ENCODE measurements at places on chromosomes 11 and 22. TPM values are rescaled to one million over a fixed set of nuclear protein-coding genes. Genes with fewer than 3 reads are reported as not detected.

The TMEM109 gene
- total RNA-seq = 69.8 TPM

The CDC42EP2 gene
- total RNA-seq = 3.5 TPM

The ASPHD2 gene
- total RNA-seq = 0.64 TPM

The LRRN4CL gene
- total RNA-seq = 0.22 TPM

- no peak overlapping the region for H3K4me3 ChIP-seq
- no peak overlapping the region for H3K27ac ChIP-seq
- H3K27me3 ChIP-seq = peaks cover 10% of the 10 kb centered on the region
- no peaks in the 10 kb centered on the region for H3K4me1 ChIP-seq
- no peaks in the 10 kb centered on the region for H3K36me3 ChIP-seq
These were observed 61.3 kb upstream of the ANO1 start for GRCh38 chr11:70016666-70017367.

DNA sequence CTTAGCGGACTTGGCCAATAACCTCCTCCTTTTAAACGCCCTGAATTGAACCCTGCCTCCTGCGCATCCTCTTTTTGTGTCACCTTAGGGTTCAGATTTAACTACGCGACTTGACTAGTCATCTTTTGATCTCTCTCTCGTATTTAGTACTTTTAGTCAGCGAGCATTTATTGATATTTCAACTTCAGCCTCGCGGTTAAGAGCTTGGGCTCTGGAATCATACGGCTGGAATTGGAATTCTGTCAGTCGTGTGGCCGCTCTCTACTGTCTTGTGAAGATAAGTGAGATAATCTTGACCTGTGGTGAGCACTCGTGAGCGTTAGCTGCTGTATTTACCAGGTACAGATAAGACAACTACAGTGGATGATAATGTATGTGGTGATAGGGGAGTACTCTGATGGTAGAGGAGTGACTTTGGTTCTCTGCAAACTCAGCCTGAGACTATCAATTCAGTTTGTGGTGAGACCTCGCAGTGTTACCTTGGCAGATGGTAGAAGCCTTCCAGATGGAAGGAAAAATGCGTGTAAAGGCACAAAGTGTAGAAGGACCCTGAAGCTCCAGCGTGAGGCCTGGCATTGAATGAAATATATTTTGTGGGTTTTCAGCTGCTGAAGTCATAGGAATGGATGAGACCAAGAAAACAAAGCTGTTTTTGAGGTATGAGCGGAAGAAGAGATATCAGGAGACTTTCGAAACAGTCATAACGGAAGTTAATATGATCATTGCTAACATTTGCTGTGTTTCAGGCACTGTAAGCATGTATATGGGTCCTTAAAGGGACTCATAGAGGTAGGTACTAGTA, 682 bp downstream of the ATM start:
- no peaks in the 10 kb centered on the region for H3K27me3 ChIP-seq
- H3K4me3 ChIP-seq = peak overlapping the region; percentile 80
- peaks cover 31% of the 10 kb centered on the region for H3K36me3 ChIP-seq
- H3K27ac ChIP-seq = peak overlapping the region; percentile 95

DNA sequence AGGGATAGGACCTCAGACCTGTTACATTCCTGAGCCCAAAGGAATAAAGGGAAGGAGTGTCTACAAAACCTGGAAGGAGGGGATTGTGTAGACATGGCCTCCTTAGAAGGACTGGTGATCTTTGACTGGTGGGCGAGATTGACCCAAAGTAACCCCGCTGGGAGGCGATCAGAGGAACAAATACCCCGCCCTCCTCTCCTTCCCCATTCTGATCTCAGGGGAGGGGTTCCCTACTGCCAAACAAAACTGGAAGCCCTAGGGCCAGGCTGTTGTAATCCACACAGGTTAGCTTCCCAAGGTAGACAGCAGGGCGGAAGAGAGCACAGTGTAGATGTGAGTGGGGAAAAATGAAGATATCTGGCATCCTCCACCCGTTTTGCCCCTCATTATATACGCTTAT, 24.7 kb downstream of the NCF4 start:
- H3K4me1 ChIP-seq = peaks cover 4% of the 10 kb centered on the region
- no peaks in the 10 kb centered on the region for H3K36me3 ChIP-seq
- no peaks in the 10 kb centered on the region for H3K27me3 ChIP-seq
- H3K27ac ChIP-seq = no peak overlapping the region
- no peak for DNase-seq
- H3K4me3 ChIP-seq = no peak overlapping the region

DNA sequence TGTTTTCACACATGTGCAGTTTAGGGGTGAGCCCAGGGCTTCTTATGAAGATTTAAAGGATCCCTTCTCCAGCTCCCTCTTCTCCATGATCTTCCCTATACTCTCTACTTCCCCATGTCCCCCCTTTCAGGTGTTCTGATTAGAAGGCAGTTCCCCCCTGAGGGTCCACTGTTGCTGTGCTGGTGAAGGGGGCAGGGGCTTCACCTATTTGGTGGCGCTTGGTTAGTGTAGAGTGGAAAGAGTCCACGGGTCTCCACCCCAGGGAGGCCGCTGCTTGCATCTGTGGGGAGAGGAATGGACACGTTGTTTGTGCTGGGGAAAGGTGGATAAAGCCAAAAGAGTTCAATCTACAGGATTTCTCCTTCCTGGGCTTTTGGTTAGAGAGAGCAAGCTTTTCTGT, 49.3 kb downstream of the BCR start:
- peaks cover 13% of the 10 kb centered on the region for H3K36me3 ChIP-seq
- no peaks in the 10 kb centered on the region for H3K27me3 ChIP-seq
- no peak overlapping the region for H3K27ac ChIP-seq
- peaks cover 23% of the 10 kb centered on the region for H3K4me1 ChIP-seq
- no peak for DNase-seq
- H3K4me3 ChIP-seq = no peak overlapping the region

DNA sequence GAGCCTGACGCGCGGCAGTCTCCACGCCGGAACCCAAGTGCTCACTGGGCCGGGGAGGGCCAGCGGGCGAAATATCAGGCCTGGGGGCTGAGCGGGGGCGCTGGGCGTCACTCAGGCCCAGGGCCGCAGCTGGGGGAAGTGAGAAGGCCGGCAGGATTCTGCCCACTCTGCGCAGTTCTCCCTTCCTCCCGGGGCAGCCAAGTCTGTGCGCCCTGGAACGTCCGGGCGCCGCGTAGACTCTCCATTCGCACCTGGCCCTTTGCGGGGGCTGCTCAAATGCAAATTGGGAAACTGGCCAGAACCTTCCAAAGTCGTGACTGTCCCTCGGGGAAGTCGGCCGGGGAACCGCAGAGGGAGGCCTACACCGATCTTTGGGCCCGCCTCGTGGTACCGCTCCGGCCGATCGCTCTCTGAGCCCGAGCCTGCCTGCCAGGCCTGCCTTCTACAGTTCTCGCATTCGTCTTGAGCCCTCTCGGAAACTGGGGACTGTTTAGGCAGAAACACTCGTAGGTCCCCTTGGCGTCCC, 2.2 kb upstream of the SLC6A5 start:
- H3K4me1 ChIP-seq = peaks cover 3% of the 10 kb centered on the region
- H3K4me3 ChIP-seq = no peak overlapping the region
- peaks cover 35% of the 10 kb centered on the region for H3K27me3 ChIP-seq
- H3K27ac ChIP-seq = no peak overlapping the region
- no peaks in the 10 kb centered on the region for H3K36me3 ChIP-seq

DNA sequence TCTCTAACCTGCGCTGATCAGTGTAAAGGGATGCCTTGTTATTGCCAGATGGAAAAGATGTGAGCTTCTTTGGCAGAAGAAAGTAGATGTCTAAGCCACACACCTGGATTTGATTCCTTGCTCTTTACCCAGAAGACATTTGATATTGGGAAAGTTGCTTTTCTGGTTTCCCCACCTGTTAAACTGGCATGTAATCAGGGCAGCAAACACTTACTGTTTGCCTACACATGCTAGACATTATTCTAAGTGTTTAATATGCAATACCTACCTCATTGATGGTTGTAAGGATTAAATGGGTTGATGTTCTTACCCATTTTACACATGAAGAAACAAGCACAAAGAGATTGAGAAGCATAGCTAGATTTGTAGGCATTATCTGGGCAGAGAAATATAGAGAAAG, 16.6 kb downstream of the ASRGL1 start:
- H3K27me3 ChIP-seq = no peaks in the 10 kb centered on the region
- no peak overlapping the region for H3K27ac ChIP-seq
- peaks cover 11% of the 10 kb centered on the region for H3K36me3 ChIP-seq
- no peak overlapping the region for H3K4me3 ChIP-seq

Data from K562 (cell line).